Smooth muscle cell of the coronary artery (primary cell): ENCODE measurements at places on chromosomes 4 and X. TPM values are rescaled to one million over a fixed set of nuclear protein-coding genes. Genes with fewer than 3 reads are reported as not detected.

Gene EDNRA
- total RNA-seq = 5.3 and 15.4 TPM in 2 replicates

Gene ATP1B4
- not detected in 2 replicates for total RNA-seq

Gene CXorf49
- total RNA-seq = not detected in 2 replicates

Gene HPGDS
- total RNA-seq = not detected in 2 replicates

Gene AGTR2
- not detected in 2 replicates for total RNA-seq

Gene GLRB
- 4.5 and 9.2 TPM in 2 replicates for total RNA-seq

Gene L1CAM
- total RNA-seq = 0.08 and 0.23 TPM in 2 replicates

Gene LAMP2
- 125 and 194 TPM in 2 replicates for total RNA-seq
